ENCODE measurements at places on chromosomes 2 and 18. TPM values are rescaled to one million over a fixed set of nuclear protein-coding genes. Genes with fewer than 3 reads are reported as not detected.

The DLGAP1 gene
- total RNA-seq, result 0.28 TPM

The C2orf78 gene
- not detected for total RNA-seq

The CD8A gene
- 1.0 TPM for total RNA-seq

The CDCA7 gene
- 0.35 TPM for total RNA-seq

The SLC5A7 gene
- 0.09 TPM for total RNA-seq

The CNTNAP5 gene
- total RNA-seq, result 0.12 TPM

The MC5R gene
- total RNA-seq, result not detected

The TWIST2 gene
- total RNA-seq, result 0.32 TPM

The KCNG3 gene
- 0.23 TPM for total RNA-seq

The SLC4A5 gene
- total RNA-seq, result 2.2 TPM

The ANTXR1 gene
- total RNA-seq, result 10.6 TPM

The CHRNG gene
- total RNA-seq, result not detected

The CFAP53 gene
- 0.29 TPM for total RNA-seq

The PDCD1 gene
- total RNA-seq, result not detected

The POTEI gene
- total RNA-seq, result 0.13 TPM

The RAMP1 gene
- 53.3 TPM for total RNA-seq

The DSC2 gene
- 30.3 TPM for total RNA-seq

The MOCOS gene
- 0.75 TPM for total RNA-seq

The FN1 gene
- total RNA-seq, result 432 TPM

The CDH19 gene
- 0.20 TPM for total RNA-seq

The SGPP2 gene
- 10.3 TPM for total RNA-seq

The DSG4 gene
- not detected for total RNA-seq

The NDUFV2 gene
- total RNA-seq, result 64.0 TPM

The PLEKHH2 gene
- 3.7 TPM for total RNA-seq

The ITGA4 gene
- total RNA-seq, result 4.6 TPM

The STEAP3 gene
- 28.2 TPM for total RNA-seq

The ACTG2 gene
- 2.1 TPM for total RNA-seq

The GNAL gene
- 0.22 TPM for total RNA-seq

The CD8B2 gene
- not detected for total RNA-seq

The OST4 gene
- 97.3 TPM for total RNA-seq

The SCN7A gene
- total RNA-seq, result 0.93 TPM

The HOXD12 gene
- total RNA-seq, result not detected

The FASTKD1 gene
- total RNA-seq, result 12.6 TPM

The LRRTM4 gene
- total RNA-seq, result 0.21 TPM

The DIPK1C gene
- total RNA-seq, result not detected

The GREB1 gene
- 3.5 TPM for total RNA-seq

The RPRM gene
- not detected for total RNA-seq

The TXNDC2 gene
- total RNA-seq, result not detected

The REG3A gene
- total RNA-seq, result 2,601 TPM
